ENCODE measurements at places on chromosomes 3 and 15. TPM values are rescaled to one million over a fixed set of nuclear protein-coding genes. Genes with fewer than 3 reads are reported as not detected.

GRCh38 chr15:35874260-35874905 lies 328.4 kb upstream of the DPH6 start:
- DNase-seq = no peak

The CTDSPL2 gene
- 26.1 TPM for total RNA-seq

- no peak for DNase-seq
These were observed 156.6 kb downstream of the SNRK start for GRCh38 chr3:43442872-43443395.

The ISLR2 gene
- 0.61 TPM for total RNA-seq

DNA sequence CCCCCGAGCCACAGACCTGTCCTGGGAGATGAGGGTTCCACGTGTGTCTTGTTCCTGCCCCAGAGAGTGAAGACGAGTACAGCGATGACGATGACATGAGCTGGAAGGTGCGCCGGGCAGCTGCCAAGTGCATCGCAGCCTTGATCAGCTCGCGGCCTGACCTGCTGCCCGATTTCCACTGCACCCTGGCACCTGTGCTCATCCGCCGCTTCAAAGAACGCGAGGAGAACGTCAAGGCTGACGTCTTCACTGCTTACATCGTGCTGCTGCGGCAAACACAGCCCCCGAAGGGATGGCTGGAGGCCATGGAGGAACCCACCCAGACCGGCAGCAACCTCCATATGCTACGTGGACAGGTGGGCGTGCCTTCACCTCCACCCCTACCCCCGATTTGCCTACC lies 18.6 kb downstream of the CAND2 start:
- no peak for DNase-seq

The FEZF2 gene
- total RNA-seq = not detected

- no peak for DNase-seq
These were observed 38.0 kb downstream of the EDC3 start for GRCh38 chr15:74657846-74658245.

DNA sequence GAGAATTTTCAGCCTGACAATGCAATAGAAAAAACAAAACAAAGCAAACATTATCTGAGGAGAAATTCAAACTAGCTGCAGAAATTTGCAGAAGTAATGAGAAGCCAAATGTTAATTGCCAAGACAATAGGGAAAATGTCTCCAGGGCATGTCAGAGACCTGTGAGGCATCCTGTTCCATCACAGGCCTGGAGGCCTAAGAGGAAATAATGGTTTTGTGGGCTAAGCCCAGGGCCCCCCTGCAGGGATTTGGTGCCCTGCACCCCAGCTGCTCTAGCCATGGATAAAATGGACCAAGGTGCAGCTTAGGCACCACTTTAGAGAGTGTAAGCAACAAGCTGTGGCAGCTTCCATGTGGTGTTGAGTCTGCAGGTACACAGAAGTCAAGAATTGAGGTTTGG lies 401.2 kb upstream of the NECTIN3 start:
- no peak for DNase-seq

DNA sequence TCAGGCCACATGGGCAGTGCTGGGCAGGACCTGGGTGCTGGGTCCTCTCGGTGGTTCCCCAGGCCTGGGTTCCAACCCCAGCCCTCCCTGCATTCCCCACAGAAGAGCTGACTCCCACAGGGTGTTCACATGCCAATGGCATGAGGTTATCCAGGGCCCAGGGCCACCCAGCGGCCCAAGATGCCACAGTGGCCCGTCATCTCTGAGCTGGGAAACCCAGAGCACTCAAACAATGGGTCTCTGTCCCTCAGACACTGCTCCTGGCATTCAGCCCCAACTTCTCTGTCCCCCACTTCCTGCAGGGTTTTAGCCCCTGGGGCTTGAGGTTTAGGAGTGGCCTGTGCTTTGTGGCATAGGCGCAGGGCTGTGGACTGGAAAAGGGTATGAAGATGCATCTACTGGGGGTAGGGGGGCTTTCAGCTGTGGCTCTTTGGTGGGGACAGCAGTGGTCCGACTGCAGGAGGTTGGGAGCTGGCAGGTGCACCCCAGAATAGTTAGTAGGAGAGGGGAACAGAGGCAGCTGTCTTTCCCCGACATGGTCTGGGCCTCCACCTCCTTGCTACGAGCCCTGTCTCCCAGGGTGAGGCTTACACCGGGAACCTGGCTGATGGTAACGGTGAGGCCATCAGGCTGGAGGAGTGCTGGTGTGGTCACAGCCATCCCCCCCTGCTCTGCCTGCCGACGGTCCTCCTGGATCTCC lies 1.7 kb downstream of the CCDC9B start:
- DNase-seq = no peak

The AP3B2 gene
- 0.84 TPM for total RNA-seq

The RASGRF1 gene
- total RNA-seq = not detected

GRCh38 chr15:70555713-70556112 lies 207.6 kb downstream of the UACA start:
- DNase-seq = no peak

The GTF2E1 gene
- total RNA-seq = 12.8 TPM

The C2CD4A gene
- not detected for total RNA-seq

GRCh38 chr3:137349557-137350348 lies 392.0 kb downstream of the IL20RB start:
- no peak for DNase-seq

- DNase-seq = no peak
These were observed 4.9 kb downstream of the CALML4 start for GRCh38 chr15:68200016-68200861.

- no peak for DNase-seq
These were observed 264.0 kb upstream of the NSMCE3 start for GRCh38 chr15:29533647-29534046.

The NISCH gene
- total RNA-seq = 71.6 TPM

DNA sequence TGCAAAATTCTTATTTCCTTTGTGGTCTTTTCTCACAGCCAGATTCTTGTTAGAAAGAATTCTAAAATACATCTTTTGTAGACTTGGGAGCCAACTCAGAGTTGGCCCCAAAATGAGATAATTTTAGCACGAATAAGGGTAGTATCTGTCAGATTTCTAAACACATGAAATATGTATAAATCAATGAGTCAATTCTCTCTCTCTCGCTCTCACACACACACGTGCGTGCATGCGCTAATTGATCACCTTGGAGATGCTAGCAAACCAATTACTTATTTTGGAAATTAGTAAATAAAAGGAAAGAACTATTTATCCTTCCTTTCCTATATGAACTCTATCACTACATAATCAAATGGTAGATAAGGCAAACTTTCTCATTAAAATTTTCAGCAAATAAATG lies 32.9 kb upstream of the PIK3R4 start:
- no peak for DNase-seq

- DNase-seq = no peak
These were observed 25.0 kb upstream of the GP9 start for GRCh38 chr3:129035360-129036221.

DNA sequence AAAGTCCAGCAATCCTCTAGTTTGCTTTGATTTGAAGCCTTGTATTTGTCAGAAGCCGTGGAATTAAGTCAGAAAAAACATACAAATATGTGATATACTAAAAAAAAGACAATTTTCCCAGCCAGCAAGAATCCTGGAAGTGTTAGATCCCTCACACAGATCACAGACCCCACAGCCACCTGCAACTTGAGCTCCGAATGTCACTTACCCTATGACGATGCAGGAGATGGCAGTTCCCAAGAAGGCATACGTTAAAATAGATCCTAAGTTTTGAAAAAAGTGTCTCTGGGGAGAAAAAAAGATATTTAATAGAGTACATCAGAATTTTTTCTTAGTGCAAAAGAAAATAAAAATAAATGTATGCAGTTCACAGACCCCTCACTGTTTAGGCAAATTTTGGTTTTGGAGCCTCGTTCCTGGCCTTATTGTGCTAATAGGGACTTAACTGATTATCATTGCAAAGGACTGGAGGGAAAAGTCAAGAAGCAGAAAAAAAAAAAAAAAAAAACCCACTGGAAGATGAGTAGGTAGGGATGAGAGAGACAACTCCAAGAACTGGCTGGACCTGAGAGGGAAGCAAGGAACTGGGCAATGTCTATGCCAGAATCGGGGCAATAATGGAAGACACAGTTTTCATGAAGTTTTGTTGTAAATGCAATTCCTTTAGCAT lies 53.3 kb downstream of the SLC9A9 start:
- DNase-seq = no peak
